OCI-M1 (cell line): ENCODE measurements at places on chromosomes 11 and 22.

DNA sequence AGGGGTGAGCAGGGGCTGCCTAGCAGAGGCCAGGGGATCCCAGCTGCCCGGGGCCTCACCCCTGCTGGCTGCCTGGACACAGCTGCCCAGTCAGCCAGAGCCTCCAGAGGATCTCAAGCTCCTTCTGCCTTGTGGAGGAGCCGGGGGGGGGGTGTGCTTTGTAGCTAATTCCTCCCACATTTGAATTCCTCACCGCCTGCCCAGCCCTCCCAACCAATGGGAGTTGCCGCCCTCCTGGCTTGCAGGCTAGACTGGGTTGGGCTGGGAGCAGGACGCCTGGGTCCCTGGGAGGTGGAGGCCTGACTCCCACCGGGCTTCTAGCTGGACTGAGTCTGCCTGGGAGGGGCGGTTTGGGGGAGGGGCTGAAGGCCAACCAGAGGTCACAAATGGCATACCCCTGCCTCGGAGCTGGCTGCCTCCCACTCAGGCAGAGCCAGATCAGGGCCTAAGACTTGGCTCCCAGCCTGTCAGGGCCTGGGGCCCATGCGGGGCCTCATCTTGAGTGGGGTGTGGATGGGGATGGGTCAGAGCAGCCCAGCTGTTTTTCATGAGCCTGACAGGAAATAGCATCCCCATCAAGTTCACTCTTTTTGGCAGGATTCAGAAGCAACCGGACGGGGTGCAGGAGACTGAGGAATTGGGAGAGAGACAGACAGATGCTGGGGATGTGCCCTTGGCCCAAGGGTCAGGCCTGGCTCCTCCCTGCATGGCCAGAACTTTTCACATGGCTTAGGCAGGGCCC is 29.2 kb upstream of the PDE2A start:
- DNase-seq, result no peak

DNA sequence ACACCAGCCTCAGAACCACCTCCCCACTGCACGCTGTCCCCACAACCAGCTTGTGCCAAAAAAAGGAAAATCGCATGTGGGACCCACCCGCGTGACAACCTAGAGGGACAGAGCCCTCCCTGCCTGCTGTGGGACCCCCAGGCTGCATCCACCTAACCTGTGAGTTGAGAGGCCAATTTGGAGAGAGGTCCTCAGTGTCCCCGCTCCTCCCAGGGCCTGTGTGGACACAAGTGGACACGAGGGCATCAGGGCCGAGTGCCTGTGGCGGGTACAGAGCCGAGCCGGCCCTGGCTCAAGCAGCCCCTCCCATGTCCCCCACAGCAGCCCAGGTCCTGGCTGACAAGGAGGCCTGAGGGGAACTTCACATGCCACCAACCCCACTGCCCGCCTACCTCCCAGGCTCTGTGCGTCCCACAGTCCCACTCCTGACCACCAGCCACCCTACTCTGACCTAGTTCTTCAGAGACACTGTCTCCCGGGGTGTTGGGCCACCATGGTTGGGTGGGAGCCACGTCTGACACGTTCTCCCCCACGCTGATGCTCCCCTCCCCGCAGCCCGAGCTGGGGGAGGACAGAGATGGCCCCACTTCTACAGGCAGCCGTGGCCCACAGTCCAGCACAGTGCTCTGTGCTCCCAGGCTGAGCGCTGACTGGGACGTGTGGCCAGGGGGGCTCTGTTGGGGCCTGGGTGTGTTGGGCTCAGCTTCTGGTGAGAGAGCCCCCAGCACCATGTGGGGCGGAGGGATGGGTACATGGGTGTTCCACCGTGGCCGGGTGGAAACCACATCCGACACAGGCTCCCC is 19.2 kb downstream of the SELENOO start:
- no peak for DNase-seq

DNA sequence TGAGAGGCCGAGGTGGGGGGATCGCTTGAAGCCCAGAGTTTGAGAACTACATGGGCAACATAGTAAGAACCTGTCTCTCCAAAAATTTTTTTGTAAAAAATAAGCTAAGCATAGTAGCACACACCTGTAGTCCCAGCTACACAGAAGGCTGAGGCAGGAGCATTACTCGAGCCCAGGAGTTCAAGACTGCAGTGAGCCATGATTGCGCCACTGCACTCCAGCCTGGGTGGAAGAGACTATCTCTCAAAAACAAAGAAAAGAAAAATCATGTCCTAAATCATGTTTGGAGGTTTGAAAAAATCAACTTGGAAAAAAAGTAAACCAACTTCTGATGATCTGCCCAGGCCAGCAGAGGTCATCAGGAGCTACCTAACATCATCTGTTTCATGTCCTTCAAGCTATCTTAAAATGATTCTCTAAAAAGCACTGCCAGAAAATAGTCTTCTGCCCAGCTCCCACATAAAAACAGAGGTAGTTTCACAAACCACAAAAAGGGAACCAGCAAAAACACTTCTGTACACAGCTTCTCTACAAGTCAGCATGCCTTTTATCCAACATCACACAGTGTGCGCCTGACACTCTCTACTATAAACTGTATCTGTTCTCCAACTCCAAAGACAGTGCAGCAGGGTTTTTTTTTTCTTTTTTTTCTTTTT is 165.0 kb downstream of the SOX6 start:
- DNase-seq, result peak; percentile 78

- DNase-seq, result no peak
These were observed 32.7 kb downstream of the VSTM5 start for GRCh38 chr11:93817426-93818348.

GRCh38 chr22:39514373-39514973 is 5.9 kb upstream of the ATF4 start:
- peak; percentile 71 for DNase-seq

- peak; percentile 25 for DNase-seq
These were observed 4.0 kb downstream of the ST14 start for GRCh38 chr11:130163346-130164220.

- peak; percentile 9 for DNase-seq
These were observed 77.5 kb downstream of the CNTN5 start for GRCh38 chr11:99098258-99098657.

- no peak for DNase-seq
These were observed 53.2 kb downstream of the NAT10 start for GRCh38 chr11:34158661-34159060.

DNA sequence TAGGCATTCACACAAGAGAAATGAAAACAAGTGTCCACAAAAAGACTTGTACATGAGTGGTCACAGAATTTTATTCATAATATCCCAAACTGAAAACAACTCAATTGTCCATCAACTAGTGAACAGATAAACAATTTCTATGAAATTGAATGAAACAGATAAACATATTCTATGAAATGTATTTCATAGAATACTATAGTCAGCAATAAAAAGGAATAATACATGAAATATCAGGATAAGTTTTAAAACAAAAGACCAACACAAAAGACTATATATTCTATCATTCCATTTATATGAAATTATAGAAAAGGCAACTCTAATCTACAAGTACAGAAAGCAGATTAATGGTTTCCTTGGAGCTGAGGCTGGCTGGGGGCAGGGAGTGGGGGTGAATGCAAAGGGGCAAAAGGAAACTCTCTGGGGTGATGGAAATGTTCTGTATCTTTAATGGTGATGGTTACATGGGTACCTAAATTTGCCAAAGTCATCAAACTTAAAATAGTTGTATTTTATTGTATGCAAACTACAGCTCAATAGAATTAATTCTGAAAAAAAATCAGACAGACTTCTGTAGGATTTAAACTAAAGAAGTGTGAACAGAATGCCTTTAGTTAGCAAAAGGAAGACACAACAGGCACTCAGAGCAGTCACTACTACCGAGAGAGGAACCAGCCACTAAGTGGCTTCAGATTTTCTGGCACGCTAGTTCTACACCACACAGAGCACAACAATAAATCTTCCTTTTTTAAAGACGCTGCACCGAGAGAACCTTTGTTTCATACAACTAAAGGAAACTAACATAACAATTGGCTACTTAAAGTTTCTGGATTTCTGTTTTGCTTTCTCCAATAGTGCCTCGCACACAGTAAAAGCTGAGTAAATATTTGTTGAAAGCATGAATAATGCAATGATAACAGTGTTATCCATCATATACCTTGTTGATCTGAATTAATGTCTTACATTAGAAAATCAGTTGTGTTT is 15.4 kb downstream of the CCDC34 start:
- no peak for DNase-seq

DNA sequence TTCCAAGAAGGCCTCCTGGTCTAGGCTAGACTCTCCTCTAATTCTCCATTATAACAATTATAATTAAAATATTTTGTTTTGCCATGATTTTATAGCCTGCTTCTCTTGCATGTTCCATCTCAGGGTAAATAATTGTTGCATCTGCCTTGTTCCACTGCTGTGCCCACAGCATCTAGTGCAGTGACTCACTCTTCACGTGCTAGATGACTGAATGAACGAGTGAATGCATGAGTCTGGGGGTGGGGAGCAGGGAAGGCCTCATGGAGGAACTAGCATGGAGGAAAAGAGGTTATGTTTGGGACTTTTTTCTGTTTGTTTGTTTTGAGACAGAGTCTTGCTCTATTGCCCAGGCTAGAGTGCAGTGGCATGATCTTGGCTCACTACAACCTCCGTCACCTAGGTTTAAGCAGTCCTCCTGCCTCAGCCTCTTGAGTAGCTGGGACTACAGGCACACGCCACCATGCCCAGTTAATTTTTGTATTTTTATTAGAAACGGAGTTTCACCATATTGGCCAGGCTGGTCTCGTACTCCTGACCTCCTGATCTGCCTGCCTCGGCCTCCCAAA is 5.2 kb upstream of the OAF start:
- DNase-seq, result peak; percentile 39

DNA sequence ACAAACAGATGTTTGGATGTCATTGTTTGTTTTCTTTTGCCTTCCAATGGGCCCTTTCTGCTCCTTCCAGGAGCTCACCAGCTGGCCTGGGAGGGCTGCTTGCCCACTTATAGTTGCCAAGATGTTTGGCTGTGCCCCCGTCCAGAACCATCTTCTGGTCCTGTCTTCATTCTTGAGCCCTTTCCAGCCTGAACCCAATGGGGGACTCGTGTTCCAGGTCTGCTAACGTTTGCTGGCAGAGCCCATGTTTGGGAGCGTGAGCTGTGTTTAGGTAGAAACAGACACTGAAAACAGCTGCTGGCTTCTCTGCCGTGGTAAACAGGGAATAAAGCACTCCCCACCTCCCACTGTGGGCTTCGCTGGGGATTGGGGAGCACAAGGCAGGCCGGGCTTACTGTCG is 83.2 kb upstream of the SYT13 start:
- DNase-seq, result no peak

- DNase-seq, result no peak
These were observed 107.2 kb upstream of the E2F8 start for GRCh38 chr11:19347911-19348310.
